ENCODE measurements at places on chromosomes 1 and 21. TPM values are rescaled to one million over a fixed set of nuclear protein-coding genes. Genes with fewer than 3 reads are reported as not detected.

Gene VWA5B1
- not detected for total RNA-seq

Gene RIIAD1
- not detected for total RNA-seq

DNA sequence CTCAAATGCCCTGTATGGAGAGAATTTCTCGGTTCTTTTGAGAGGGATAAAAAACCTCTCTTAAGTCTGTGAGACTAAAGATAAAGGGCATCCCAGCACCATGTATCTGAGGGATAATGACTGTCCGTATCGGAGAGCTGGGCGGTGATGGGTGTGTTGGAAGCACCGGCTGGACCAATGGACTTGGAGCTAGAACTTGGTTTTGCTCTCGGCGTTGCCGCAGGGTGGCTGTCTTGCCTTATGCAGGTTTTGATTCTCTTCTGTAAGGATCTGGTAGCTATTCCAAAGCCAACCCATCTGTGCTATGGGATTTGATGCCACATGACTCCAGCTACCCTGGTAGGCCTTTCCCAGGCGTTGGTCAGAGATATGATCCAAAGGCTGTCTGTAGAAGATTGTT lies 348.8 kb downstream of the KIF26B start:
- H3K4me3 ChIP-seq, result no peak overlapping the region
- H3K4me1 ChIP-seq, result no peaks in the 10 kb centered on the region
- H3K27ac ChIP-seq, result no peak overlapping the region
- no peaks in the 10 kb centered on the region for H3K27me3 ChIP-seq
- DNase-seq, result no peak
- no peaks in the 10 kb centered on the region for H3K36me3 ChIP-seq

DNA sequence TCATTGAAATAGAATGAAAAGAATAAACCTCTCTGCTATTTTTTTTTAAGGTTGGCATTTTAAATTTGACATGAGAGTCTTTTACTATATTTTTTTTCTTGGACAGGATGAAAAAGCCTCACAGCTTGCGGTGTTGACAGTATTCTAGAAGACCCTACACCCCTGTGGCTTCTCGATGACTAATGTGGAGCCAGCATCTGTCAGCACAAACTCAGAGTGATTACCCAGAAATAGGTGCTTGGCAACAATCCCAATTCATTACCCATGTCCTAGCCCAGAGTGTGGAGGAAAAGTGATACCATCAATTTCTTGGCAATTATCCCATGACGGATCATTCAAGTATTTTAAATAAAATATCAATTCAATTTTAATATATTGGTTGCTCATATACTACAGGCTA lies 186.8 kb upstream of the MAP1LC3C start:
- H3K27me3 ChIP-seq, result no peaks in the 10 kb centered on the region
- no peaks in the 10 kb centered on the region for H3K36me3 ChIP-seq
- H3K4me3 ChIP-seq, result no peak overlapping the region
- DNase-seq, result no peak

DNA sequence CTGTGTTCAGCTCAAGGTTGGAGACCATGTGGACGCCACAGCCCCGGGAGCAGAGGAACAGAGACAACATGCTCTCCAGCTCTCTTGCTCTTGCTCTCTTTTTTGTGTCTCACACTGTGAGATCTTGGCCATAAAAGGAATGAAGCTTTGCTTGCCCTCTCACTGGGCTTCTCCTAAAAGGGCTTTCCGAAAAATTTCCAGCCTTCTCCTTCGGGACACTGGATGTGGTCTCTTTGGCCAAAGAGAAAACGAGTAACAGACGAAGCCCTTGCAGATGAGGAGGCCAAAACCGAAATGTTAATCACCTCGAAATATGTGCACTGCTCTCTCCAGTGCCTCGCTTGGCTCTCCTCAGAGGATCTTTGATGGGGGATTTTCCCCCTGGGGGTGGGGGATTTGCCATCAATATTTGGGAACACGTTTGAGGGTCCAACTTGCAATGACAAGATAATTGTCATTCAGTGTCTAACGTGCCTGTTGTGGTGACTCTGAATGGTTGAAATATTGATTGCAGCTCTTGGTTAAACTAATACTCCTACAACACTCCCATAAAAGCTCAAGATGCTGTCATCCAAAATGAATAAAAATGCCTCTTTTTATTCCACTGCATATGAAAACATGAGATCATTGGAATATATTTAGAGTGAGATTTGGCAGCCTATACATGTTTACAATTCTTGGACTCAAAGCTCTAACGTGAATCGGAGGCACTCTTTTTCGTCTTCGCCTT lies 68.6 kb upstream of the ANGPTL1 start:
- H3K4me3 ChIP-seq, result no peak overlapping the region
- no peak overlapping the region for H3K27ac ChIP-seq
- H3K4me1 ChIP-seq, result peaks cover 5% of the 10 kb centered on the region
- H3K27me3 ChIP-seq, result peaks cover 7% of the 10 kb centered on the region

DNA sequence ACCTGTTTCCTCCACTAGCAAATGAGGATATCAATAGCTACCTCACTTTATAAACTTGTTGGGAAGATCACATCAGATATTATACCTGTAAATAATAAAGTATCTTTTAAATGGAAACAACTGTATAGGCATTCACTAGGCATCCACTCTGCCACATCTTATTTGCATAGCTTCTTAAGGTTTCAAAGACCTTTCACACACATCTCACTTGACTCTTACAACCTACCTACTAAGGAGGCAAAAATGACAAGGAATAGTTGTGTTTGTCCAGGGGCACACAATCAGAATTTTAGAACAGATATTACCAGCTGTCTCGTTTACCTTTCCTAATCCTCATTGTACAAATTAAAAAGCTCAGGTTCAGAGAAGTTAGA lies 51.5 kb downstream of the VANGL2 start:
- H3K27me3 ChIP-seq, result no peaks in the 10 kb centered on the region
- peak overlapping the region; percentile 93 for H3K27ac ChIP-seq
- no peak for DNase-seq
- peaks cover 4% of the 10 kb centered on the region for H3K36me3 ChIP-seq
- H3K4me3 ChIP-seq, result peak overlapping the region; percentile 49
- H3K4me1 ChIP-seq, result peaks cover 70% of the 10 kb centered on the region

All from activated T-helper 1 cell treated with anti-CD3 and anti-CD28 coated beads, Interleukin-12 subunit alpha, Interleukin-12 subunit beta, Interleukin-2, Interleukin-4 antibody, amounts not matched to agents 30 ng/mL and 10 ng/mL and 1 ng/mL, durations not matched to agents 14 hours and 24 hours and 36 hours (primary cell).